Left renal cortex interstitium (tissue), 4 donors: ENCODE measurements at places on chromosomes 16 and 17.

DNA sequence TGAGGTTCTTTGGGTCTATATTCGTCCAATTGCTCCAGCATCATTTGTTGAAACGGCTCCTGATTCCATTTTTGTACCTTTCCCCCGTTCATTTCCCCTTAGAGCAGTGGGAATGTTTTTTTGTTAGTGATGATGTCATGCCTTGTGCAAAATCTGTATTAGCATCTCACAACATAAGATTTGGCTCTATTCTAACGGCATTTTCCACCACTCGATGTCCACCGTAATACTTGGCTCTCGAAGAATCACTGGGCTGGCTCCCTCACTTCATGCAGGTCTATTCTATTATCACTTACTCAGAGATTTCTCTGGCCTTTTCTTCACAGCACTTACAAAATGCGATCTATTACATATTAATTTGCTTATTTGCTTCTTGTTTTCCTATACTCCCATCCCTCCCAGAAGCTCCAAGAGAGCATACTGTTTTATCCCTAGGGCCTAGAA is 571 bp upstream of the NME1 start:
- DNase-seq, result no peak

GRCh38 chr17:43341715-43342588 is 56.8 kb upstream of the ARL4D start:
- no peak for DNase-seq

GRCh38 chr16:48619547-48619946 is 9.6 kb upstream of the N4BP1 start:
- DNase-seq, result no peak

DNA sequence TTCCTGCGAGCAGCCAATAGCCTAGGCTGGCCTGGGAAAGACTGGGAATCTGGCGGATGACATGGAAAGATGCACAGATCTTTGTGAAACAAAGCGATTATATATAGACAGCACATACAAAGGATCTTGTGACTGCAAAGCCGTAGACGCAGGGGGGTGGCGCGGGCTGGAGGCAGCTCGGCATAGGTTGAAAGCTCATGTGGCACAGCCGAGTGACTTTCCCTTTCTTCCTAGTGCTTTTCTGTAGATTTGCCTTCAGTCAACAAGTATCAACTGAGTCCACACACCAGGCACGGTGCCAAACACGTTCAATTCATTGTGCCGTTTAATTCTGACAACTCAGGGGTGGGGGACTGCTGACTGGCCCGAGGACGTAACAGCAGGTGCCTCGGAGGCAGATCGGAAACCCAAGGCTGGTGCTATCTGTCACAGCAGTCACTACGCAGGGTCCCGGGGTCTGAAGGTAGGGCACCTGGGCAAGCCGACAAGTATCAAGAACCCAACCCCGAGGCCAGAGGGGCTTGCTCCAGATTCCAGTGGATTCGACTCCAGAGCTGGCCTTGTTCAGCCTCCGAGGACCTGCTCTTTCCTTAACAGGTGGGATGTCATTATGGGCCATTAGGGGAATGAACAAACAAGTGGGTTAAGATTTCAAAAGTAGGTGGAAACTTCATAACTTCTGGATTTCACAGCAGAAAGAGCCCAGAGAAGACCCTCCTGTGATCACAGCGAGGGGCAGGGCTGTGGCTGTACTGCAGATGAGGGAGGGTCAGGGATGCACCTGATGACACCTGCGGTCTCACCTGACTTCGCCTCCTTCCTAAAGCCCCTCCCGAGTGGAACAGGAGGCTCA is 5.9 kb downstream of the PAM16 start:
- DNase-seq, result no peak

GRCh38 chr17:77495575-77495974 is 354.8 kb downstream of the SEC14L1 start:
- DNase-seq, result no peak

DNA sequence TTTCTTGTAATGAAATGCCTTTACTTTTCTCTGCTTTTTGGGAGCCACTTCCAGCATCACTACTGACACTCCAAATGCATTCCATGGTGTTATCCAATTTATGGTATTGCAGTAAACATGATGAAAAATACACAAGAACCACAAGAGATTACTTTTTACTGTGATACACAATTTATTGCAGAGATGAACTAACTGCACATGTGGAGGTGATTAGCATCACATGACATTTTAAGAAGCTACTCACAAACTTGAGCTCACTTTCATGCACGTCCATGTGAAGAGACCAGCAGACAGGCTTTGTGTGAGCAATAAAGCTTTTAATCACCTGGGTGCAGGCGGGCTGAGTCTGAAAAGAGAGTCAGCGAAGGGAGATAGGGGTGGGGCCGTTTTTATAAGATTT is 780.5 kb upstream of the GOT2 start:
- no peak for DNase-seq
